ELF-1 (cell line): ENCODE measurements at places on chromosomes 1 and 21.

- no peak for DNase-seq
These were observed 12.7 kb downstream of the SLC37A1 start for GRCh38 chr21:42526379-42526727.

GRCh38 chr1:29436181-29436785 lies 200.0 kb downstream of the PTPRU start:
- peak; percentile 20 for DNase-seq

DNA sequence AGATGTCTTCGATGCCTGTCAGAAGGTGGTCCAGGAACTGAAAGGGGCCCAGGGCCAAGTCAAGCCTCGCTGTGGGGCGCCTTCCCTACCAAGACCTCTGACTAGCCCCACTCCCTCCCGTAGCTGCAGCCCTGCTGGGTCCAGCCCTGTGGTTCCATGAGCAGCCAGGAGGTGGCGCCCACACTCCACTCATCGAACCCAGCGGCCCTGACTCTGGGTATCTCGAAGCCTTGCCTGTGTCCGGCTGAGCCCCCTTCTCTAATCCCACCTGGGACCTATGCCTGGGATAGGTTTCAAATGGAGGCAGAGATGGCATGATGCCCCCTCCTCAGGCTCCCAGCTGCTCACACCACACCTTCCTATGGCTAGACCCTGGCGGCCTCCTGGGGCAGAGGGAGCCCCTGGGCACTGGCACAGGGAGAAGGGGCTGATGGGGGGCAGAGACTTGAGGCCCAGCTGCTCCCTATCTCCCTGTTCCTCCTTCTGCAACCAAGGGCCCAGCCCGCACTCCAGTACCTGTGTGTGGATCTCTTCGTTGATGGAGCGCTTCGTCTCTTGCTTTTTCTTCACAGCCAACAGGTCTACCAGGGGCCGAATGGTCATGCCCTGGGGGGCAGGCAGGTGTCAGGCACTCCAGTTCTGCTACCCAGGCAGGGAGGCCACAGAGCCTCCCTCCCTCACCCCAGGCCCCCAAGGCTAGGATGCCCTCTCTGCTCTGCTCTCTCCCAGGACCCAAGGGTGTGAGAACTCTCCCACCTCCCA lies 52.0 kb downstream of the SLC9A1 start:
- DNase-seq = peak; percentile 91

DNA sequence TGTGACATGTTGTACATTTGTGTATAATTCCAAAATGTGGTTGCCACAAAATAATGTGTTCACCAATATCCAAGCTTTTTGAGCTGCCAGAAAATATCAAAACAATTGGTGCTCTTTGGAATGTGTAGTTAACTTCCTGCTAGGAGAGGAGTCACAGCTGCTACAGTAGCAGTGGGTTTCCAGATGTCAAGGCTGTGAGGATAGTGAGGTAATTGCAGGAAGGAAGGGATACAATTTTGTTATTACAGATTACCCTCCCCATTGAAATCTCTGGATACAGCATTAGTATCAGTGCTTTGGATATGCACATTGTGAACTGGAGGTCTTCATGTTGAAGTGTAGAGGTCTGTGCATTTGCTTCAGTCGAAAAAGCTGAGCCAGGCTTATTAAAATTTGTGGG lies 253.2 kb downstream of the PTPRC start:
- DNase-seq = no peak

GRCh38 chr1:47797575-47797974 lies 199.6 kb downstream of the TRABD2B start:
- DNase-seq = no peak

DNA sequence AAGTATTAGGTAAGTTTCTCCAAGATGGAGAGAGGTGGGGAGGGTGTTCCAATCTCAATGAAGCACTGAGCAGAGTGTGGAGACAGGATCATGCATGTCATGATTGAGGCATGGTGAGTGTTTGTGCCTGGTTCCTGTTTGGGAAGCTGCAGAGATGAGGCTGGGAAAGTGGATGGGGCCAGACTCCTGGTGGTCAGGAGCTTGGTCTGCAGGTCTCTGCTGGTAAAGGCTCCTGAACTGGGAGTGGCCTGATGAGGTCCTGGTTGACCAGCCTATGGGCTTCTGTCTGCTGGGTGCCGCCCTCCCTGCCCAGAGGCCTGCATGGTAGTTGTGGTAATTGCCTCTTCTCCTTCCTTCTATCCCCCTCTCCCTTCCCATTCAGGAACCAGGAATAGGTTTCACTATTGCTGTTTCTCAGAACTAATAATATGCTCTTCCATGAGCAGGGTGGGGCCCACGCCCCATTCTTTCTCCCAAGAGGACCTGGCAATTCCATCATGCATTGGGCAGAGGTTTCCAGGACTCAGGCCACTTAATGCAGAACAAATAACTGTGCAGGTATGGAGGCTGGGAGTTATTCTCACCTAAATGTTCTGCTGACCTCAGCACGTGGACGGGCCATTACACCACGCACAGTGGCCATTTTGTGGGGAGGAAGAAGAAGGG lies 24.5 kb downstream of the PROK1 start:
- DNase-seq = peak; percentile 79

GRCh38 chr1:24727501-24728216 lies 17.6 kb upstream of the CLIC4 start:
- DNase-seq = no peak

DNA sequence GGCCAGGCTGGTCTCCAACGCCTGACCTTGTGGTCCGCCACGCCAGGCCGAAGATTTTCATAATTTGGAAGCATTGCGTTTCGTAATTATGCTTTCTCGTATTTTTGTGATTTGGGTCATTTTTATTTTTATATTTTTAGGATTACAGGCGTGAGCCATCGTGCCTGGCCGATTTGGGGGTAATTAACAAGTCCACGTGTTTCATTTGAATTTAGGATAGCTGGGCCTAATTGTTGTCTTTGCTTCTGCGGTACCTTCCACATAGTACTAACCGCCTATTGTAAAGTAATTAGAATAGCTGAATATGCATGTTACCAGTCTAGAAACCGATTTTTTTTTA lies 1.0 kb downstream of the RCC1 start:
- DNase-seq = no peak

DNA sequence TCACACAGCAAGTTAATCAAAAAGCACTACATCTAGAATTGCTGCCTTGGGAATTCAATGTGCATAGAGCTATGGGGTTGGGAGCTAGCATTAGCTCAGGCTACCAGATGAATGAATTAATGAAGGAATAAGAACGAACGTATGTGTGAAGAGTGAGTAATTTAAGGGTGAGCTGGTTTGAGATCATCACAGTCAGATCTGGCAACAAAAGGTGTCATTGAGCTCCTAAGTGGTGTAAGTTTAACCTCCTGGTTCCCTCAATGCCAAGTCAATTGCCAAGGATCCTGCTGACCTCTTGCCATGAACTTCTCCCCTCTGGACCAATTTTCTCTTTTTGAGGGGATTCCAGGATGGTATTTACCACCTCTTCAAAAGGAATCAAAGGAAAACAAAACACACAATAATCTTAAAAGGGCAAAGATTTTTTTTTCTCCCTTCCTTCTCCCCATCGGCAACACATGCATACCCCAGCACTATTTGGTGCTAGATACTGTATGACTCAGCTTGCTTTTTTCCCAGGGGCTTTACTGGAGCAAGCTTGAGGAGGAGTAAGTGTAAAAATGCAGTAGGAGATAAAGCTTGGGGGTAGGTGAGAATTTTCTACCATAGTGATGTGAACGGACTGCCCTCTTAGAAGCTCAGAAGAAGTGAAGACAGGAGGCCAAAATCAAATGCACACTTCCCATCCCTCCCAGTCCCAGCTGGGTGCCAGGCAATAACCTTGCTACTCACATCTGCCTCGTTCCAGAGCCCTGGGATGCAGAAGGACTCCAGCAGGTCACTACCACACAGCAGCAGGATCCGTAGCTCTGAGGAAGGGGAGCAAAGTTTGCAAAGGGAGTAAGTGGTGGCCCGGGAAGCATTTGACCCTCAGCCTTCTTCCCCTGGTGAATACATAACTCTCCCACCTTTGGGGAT lies 92.0 kb downstream of the LAMC2 start:
- DNase-seq = peak; percentile 34

GRCh38 chr1:155967341-155968050 lies 10.9 kb downstream of the ARHGEF2 start:
- DNase-seq = peak; percentile 30
